ENCODE measurements at places on chromosomes 7 and 10.

GRCh38 chr10:416091-416515 lies 273.4 kb downstream of the DIP2C start:
- DNase-seq: no peak

- no peak for DNase-seq
Observed at GRCh38 chr10:97765201-97765600, 6.6 kb downstream of the SFRP5 start.

DNA sequence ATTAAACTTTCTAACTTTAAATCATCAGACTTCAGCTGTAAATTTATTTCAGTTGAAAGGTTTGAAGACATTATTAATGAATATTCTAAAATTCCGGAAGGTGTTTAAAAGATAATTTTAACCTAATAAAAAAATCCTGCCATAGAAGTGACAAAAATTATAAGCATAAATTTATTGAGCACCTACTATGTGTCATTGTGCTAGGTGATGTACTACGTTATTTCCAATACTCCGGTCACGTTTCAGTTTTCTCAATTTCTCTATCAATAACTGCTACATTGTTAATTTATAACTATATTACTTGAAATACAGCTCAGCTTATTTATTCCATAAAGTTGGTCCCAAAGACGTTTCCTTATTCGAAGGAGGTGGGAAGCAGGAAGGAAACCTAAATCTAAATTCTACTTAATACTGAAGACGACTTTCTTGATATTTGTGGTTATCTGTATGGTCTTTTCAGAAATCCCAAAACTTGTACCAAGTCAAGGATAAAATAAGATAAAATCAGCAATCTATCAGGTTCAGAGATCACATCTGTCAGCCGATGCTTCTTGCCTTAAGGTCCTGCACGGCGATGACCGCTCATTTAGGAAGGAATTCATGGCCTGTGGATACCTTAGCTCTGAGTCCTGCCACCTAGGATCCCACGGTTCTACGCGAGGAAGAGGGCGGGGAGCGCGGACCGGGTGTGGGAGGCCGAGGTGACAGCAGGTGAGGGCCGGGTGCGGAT lies 1.2 kb upstream of the ZEB1 start:
- DNase-seq: no peak

GRCh38 chr10:109889867-109890266 lies 33.4 kb downstream of the XPNPEP1 start:
- no peak for DNase-seq

GRCh38 chr10:74047871-74048270 lies 50.0 kb downstream of the VCL start:
- no peak for DNase-seq

- no peak for DNase-seq
Observed at GRCh38 chr7:149501651-149502050, 4.0 kb upstream of the ZNF746 start.

DNA sequence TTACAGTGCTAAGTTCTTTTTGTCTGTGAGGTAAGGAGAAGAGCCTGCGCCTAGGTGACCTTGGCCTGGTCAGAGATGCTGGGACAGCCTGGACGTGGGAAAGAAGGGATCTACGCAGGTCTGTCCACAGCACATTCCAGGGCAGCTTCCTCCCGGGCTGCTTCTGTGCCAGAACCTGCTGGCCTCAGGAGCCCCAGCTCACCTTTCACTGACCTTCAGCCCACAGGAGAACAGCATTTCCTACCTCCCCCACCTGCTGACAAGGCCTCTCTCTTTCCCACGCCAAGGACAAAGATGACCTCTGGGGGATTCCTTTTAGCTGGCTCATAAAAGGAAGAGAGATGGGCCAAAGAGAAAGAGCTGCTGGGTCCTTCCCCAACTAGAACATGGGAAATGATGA lies 260.6 kb downstream of the KCNMA1 start:
- DNase-seq: no peak

- no peak for DNase-seq
Observed at GRCh38 chr10:10792681-10793080, 225.0 kb upstream of the CELF2 start.
